ENCODE measurements at places on chromosomes 3 and 15. TPM values are rescaled to one million over a fixed set of nuclear protein-coding genes. Genes with fewer than 3 reads are reported as not detected.

The CAMKV gene
- polyA plus RNA-seq, result 0.14 TPM

The COPG1 gene
- polyA plus RNA-seq, result 151 TPM

The MESP1 gene
- polyA plus RNA-seq, result 0.72 TPM

The BFSP2 gene
- polyA plus RNA-seq, result not detected

The SCG5 gene
- polyA plus RNA-seq, result 16.3 TPM

The ZSCAN2 gene
- polyA plus RNA-seq, result 28.1 TPM

The DLL4 gene
- polyA plus RNA-seq, result 9.8 TPM

The FSIP1 gene
- polyA plus RNA-seq, result 1.9 TPM

The TRAT1 gene
- polyA plus RNA-seq, result not detected

The GABRG3 gene
- 2.4 TPM for polyA plus RNA-seq

The CACNA2D3 gene
- polyA plus RNA-seq, result 2.1 TPM

The EXOG gene
- 12.6 TPM for polyA plus RNA-seq

The KCNAB1 gene
- polyA plus RNA-seq, result 3.4 TPM

The MESP2 gene
- 0.18 TPM for polyA plus RNA-seq

The EBLN2 gene
- 3.2 TPM for polyA plus RNA-seq

The OIP5 gene
- 8.9 TPM for polyA plus RNA-seq

The FGF7 gene
- 19.8 TPM for polyA plus RNA-seq

The CADPS gene
- 2.0 TPM for polyA plus RNA-seq
